M059J (cell line): ENCODE measurements at places on chromosomes 6 and 20.

DNA sequence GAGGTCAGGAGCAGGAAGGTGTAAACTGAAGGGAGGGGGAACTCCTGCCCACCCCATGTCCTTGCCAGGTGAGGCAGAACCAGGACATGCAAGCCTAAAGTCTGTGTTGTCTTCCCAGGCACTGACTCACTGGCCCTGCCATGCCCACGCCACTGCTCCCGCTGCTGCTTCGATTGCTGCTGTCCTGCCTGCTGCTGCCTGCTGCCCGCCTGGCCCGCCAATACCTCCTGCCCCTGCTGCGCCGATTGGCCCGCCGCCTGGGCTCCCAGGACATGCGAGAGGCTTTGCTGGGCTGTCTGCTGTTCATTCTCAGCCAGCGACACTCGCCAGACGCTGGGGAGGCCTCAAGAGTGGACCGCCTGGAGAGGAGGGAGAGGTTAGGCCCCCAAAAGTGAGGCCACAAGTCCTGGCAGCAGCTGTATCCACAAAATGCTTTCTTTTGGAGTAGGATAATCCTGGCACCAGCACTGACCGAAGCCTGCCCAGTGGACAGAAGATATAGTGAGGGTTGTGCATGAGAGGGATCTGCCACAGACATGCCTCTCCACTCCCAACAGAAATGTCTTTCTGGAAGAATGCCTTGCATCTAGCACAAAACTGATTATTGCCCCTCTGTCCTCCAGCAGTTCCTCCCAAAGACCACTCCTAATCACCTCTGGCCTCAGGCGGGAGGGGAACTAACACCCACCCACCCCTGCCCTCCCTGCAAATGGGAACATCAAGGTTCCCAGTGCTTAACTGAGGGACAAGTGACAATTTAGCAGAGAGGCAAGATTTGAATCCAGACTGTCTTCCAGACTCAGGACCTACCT lies 812 bp downstream of the MYMX start:
- DNase-seq: peak; percentile 65

GRCh38 chr6:129500958-129501739 lies 208.8 kb downstream of the ARHGAP18 start:
- DNase-seq: peak; percentile 99

GRCh38 chr20:8972963-8973705 lies 95.8 kb upstream of the PLCB4 start:
- DNase-seq: no peak

- DNase-seq: no peak
Observed at GRCh38 chr6:490251-491037, 98.9 kb downstream of the IRF4 start.

- DNase-seq: peak; percentile 98
Observed at GRCh38 chr20:53735536-53736050, 142.0 kb upstream of the ZNF217 start.

DNA sequence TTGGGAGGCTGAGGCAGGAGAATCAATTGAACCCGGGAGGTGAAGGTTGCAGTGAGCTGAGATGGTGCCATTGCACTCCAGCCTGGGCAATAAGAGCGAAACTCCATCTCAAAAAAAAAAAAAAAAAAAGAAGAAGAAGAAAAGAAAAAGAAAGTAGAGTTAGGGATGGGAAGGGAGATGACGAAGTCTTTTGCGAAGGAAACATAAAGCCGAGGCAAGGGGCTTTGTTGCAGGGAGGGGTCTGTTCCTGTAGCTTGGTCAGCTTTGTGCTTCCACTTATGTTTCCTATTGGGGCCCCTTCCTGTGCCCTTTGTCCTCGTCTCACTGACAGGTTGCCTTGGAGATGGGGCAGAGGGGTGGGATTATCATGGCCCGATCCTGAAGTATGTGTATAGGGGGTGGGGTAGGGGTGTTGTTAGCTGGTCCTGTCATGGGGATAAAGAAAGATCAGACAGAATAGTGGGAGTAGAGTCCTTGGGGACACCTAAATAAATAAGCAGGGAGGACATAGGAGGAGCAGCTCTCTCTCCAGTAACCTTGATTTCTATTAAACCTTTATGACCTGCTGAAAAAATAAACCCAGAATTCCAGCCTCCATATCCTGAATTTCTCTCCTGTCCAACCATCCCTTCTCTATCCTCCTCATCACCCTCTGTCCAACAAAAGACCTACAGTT lies 1.1 kb upstream of the CLIC1 start:
- peak; percentile 51 for DNase-seq

DNA sequence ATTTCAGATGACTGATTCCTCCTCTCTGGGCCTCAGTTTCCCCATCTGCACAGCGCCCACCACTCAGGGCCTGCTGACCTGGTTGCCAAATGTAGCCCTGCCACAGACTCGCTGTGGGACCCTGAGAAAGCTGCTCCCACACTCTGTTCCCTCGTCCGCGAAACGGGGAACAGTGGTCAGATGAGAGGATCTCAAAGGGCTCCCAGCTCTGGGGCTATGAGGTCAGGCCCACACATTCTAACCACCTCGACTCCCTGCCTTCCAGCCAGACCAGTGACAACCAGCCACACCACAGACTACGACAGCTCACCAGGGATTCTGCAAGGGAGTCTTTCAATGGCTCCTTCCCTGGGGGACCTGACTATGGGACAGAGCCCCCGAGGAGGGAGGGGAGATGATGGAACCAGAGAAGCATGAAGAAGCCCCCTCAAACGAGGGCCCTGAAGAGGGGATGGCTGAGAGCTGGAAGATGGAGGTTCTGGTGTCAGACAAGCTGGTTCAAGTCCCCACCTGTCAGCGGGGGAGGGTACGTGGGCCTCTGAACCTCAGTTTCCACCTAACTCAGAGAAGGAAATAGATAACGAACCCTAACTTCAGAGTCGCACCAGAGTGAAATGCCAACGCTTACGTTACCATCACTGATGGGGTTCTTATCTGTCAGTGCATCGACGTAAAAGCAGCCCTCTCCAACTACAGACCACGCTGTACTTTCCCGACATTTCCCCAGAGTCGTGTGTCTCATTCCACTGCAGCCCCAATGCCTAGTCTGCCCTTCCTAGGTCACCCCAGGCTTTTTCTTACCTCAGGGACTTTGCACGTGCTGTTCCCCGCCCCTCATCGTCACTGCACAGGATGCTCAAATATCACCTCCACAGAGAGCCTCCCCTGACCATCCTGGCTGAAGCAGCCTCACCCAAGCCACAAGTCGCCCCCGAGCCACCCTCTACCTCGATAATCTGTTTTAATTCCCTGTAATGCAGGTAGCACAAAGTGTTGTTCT lies 60.5 kb downstream of the PREX1 start:
- no peak for DNase-seq

GRCh38 chr20:10119336-10119735 lies 84.5 kb downstream of the ANKEF1 start:
- DNase-seq: no peak

DNA sequence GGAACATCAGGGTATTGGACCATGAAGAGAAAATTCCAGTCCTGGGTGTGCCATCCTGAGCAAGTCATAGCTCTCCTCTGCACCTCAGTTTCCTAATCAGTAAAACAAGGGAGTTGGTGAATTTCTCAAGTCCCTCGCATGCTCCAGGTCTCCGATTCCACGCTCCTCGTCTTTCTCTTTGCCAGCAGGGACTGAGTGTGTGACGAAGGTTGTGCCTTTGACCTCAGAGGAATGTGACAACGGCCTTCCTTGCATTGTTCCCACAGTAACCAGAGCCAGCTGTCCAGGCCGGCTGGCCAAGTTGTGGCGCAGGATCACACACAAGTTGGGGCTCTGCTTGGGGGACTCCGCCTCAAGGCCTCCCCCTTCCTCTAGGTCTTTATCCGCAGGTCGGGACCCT lies 217.3 kb downstream of the ATXN1 start:
- DNase-seq: no peak

- no peak for DNase-seq
Observed at GRCh38 chr20:62413025-62413570, 6.0 kb upstream of the CABLES2 start.

DNA sequence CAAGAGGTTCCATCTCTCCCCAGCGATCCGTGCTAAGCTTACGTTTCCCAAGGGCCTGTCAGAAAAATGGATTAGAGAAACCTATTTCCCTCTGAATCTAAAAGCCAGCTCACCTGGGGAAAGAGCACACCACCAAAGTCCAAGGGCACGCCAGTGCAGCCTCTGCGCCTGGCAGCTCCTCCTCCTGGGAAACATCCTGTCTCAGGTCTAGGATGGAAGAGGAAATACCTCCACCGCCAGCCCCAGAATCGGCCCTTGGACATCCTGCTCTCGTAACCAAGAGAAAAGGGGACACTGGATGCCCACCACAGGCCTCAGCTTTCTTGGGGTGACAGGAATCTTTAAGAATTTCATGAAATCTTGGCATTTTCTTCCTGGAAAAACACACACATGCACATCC lies 18.7 kb downstream of the RAMACL start:
- DNase-seq: no peak

DNA sequence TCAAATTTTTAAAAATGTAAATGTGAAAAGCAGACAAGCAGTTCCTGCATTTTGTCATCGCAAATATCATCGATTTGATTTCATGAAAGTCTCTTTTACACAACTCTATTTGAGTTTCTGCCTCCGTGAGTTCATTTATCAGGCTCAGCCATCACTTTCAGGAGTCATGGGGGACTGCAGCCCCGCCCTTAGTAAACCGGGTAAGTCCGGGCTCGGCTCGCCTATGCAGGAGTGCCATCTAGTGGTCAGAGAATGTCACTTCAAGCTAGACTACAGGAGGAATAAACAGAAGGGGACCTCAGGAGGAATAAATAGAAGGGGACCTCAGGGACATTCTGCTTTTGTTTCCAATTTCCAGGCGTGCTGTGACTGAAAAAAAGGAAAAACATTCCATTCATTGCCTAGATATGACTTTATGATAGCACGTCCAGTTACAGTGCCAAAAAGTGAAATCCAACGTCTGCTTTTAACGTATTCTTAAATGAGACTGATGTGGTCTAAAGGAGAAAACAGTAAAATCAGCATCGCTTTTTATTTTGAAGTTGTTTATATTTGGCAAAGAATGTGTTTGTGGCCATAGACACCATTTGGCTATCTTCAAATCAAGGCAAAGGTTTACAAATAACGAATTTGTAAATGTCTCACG lies 333.9 kb downstream of the HACE1 start:
- DNase-seq: peak; percentile 81

- no peak for DNase-seq
Observed at GRCh38 chr20:40960101-40960500, 68.5 kb upstream of the TOP1 start.

GRCh38 chr6:150184850-150185731 lies 42.2 kb downstream of the PPP1R14C start:
- DNase-seq: no peak

DNA sequence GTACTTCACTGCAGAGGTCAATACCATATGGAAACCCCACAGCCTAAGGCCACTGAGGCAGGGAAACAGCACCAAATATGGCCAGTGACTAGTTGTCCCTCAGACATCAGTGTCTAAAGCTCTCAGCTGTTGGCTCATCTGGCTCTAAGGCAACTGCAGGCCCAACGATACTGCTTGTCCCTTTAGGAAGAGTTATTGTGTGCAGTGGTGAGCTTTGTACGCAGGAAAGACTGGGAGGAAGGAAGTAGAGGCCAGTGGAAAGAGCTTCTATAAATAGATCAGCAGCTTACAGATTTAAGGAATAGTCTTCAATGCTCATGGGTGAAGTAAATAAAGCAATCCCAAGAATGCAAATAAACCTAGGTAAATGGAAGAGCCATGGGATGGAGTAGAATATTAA lies 29.3 kb downstream of the DNAAF9 start:
- no peak for DNase-seq

- DNase-seq: no peak
Observed at GRCh38 chr6:6790393-6790792, 201.9 kb downstream of the LY86 start.
